ENCODE measurements at places on chromosomes 2 and 18.

DNA sequence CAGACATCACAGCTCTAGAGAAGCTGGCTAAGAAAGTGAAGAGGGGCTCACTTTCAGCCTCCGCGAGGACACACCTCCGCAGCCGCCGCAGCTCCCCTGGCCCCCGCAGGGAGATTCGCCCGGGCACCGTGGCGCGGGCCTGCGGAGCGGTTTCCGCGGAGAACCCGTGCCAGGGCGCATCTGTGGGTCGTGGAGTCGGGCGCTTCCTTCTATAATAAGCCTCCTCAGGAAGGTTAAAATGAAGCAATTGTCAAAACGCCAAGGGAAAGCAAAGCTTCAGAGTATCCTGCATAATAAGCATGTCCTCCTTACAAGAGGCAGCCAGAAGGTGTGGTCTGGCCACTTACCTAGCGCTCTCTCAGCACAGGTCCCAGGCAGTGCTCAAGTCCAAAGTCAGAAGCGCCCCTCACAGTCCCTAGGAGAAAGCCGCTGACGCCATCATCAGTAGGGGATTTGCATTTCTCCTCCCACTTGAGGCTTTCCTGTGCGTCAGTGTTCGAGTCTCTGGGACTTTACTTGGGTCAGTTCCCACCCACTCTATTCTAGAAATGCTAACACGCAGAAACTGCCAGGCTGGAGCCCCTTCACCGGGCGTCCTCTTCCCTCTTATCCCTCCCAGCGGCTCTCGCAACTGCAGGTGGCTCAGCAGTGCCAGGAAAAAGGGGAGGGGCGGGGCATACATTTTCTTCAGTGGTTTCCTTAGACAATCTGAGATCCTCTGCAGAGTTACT lies at the start of gene STAT4:
Gene STAT4 (minus strand): TSS at position 395 of the 731 bp plus-strand sequence. CDS start 2,791 bp downstream, outside the sequence.
- DNase-seq, result no peak

- DNase-seq, result no peak
Measured at GRCh38 chr2:170221317-170222288, 43.7 kb downstream of the MYO3B start.

GRCh38 chr18:75353357-75353756 lies 74.1 kb downstream of the SMIM21 start:
- no peak for DNase-seq

GRCh38 chr2:142867136-142867535 lies 10.3 kb upstream of the KYNU start:
- no peak for DNase-seq

- no peak for DNase-seq
Measured at GRCh38 chr2:108575132-108575966, 41.1 kb downstream of the LIMS1 start.

DNA sequence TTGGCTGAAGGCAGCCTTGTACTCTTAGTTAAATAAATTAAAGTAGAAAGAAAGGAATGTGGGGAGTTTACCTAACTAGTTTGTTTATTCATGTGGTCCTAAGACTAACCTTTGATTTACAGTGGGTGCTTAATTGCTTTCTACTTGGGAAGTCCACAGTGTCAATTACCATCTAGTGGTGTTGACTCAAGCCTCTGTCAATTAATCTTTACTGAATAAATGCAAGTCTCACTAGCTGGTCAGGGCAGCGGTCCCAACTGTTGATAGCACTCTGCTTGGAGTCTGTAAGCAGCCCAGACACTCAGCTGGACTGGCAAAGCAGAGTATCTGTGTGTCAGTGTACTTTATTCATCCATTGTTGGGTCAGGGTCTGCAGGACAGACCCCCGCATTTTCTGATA lies 15.8 kb downstream of the ZNF514 start:
- no peak for DNase-seq

- DNase-seq, result no peak
Measured at GRCh38 chr2:175154661-175155082, 13.3 kb downstream of the ATF2 start.

DNA sequence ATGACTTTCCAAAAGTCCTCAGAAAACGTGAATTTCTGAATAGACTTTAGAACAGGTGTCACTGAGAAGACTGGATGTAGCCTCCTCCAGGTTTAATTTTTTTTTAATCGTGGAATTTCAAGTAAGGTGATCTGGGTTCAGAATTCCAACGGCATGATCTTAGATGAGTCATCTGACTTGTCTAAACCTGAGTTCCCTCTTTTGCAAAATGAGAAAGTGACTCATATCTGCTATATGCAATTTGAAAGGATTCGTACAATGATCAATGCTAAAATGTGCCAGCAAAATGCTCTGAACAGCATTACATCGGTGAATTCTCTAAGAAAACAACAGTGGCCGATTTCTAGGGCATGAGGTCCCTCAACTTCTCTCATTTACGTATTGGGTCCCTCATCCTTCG lies 69.1 kb upstream of the ZNF516 start:
- no peak for DNase-seq

DNA sequence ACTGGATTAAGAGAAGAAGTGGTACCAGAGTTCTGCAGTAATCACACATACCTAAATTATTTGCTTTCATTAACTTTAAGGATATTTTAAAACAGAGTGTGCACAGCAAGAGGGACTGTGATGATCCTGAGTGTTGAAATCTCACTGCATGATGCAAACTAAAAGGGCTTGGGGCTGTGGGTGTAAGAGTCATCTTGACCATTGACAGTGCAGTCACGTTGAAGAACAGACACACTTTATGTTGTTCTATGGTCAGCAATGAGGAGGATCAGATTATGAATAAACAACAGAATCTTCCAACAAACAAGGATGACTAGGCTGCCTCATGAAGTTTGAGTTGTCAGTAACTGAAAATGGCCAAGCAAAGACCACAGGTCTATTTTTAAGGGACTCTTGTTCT lies 87.2 kb upstream of the GALNT5 start:
- no peak for DNase-seq

DNA sequence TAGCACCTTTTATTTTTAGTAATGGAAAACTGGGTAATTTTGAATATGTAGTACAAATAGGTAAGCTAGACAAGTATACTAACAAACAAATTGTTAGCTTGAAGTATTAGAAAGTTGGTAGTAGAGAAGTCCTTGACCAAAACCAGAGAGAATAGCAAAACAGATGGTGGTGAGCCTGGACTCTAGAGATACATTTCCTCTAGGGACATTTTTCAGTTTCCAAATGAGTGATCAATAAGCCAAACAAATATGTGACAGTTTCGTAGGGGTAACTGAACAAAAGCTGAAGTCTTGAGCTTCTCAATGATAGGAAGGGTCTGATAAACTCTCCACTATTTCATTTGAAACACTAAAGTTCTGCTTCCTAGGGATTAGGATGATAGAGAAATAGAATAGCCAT lies 692.0 kb upstream of the FAM98A start:
- no peak for DNase-seq

- no peak for DNase-seq
Measured at GRCh38 chr18:48300463-48300961, 108.7 kb downstream of the ZBTB7C start.

GRCh38 chr2:82657106-82657505 lies 1802.0 kb downstream of the SUCLG1 start:
- DNase-seq, result no peak
